ENCODE measurements at places on chromosomes 16 and 17.

DNA sequence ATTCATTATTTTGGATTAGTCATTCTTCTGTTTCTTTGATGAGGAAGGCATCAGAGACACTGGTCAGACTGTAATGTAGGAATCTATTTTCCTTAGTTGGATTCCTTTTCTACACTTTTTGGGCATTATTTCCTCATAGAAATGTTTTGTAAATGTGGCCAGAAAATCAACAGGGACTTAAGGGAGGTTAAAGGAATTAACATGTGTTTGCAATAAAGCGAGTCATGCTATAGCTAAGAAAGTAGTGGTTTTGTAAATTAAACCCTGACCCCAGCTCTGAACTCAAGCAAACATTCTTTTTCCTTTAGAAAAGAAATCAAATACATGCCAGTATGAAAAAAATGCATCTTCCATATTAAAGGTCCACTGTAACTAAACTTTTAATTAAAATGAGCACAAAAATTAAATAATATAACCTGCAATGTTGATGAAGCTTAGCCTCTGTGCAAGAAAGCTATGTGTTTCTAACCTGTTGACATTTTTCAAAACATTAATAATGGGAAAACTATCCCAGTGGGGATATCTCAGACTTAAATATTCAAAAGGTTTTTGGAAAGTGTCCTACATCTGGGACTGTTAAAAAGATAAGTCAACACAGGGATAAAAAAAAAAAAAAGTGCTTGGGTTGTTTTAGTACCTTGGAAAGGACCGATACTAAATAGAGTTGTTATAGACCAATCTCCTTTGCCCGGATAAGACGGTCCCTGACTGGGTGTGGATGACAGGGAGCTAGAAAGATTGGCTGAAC is 428.0 kb downstream of the CA10 start:
- no peak for DNase-seq

DNA sequence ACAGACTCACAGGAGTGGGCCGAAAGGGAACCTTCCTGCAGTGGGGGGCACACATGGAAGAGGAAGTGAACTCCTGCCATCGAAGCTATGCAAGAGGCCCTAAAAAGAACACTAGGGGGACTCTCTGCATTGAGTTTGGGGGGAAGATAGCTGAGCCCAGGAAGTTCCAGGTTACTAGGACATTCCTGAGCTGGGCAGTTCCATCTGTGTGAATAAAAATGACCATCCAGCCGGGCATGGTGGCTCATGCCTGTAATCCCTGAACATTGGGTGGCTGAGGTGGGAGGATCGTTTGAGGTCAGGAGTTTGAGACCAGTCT is 211.8 kb downstream of the ZNF423 start:
- no peak for DNase-seq

- no peak for DNase-seq
These were observed 70.2 kb downstream of the IRF8 start for GRCh38 chr16:85969159-85969558.

DNA sequence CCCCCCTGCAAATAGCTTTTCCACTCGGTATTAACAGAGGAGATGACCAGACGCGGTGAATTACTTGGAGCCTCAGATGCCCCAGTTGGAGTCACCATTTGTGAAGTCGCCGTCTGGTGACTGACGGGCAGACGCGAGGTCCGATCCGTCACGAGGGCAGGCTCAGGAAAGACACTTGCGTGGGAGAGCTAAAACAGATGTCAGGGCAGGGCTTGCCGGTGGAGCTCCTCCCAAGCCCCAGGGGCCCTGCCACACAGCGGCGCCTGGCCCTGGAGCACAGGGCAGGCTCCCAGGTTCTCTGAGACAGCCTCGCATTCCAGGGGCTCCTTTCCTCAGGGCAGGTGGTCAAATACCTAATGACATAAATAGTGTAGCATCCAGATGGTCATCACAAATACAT is 348.3 kb downstream of the C16orf95 start:
- DNase-seq, result no peak

DNA sequence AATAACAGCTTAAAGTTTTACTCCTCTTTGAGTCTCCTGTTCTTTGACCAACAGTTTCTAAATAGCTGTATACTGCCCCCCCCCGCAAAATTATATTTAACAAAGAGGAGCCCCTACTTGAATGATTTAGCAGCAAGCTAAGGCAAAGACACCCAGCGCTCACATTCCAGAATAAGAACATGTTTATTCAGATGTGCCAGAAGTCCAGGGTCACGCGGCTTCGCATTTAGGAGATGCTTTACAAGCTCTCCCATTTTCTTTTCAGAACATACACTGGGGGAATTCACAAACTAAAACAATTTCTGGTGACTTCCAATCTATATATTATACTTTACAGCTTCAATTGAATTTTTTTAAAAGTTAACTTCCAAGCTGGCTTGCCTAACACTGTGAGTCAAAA is 5.3 kb downstream of the PLD6 start:
- DNase-seq, result no peak

DNA sequence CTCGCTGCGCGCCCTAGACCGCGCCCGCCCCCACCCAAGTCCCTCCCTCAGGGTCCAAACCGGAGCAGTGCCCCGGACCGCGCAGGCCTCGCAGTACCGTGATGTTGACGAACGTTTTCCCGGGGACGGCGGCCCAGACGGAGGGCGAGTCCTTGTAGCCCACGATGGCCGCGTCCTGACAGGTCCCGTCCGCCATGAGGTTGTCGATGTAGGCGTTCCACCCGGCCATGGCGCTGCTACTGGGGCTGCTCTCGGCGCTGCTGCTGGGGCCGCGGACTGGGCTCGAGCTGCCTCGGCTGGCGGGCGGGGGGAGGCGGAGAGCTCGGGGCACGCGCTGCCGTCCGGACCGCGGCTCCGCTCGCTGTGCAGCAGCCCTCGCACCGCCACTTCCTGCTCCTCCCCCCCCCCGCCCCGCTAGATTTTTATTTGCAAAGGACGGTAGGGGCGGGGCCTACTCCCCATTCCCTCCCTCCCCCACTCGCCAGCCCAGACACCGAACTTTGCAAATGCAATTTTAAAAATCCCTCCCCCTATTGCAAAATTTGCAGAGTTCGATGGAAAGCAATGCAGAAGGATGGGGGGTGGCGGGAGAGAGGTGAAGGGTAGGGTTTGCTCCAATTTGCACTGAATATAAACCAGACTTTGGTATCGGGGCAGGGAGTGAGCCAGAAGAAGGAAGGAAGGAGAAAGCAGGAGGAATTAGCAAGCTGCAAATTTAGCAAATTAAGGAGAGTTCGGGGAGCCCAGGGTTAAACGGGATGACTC is at the start of gene PFN1:
PFN1 (minus strand) TSS at position 365 of the 765 bp plus-strand sequence; CDS start at position 229, 136 bp downstream.
- DNase-seq, result peak; percentile 95

- peak; percentile 18 for DNase-seq
These were observed 48.4 kb downstream of the CLEC16A start for GRCh38 chr16:10992797-10993196.

- DNase-seq, result no peak
These were observed 2.1 kb upstream of the ENGASE start for GRCh38 chr17:79072544-79072943.

GRCh38 chr17:35189291-35189690 is 4.9 kb downstream of the SLC35G3 start:
- DNase-seq, result no peak

GRCh38 chr16:24728891-24729242 is 584 bp upstream of the TNRC6A start:
- DNase-seq, result peak; percentile 29

DNA sequence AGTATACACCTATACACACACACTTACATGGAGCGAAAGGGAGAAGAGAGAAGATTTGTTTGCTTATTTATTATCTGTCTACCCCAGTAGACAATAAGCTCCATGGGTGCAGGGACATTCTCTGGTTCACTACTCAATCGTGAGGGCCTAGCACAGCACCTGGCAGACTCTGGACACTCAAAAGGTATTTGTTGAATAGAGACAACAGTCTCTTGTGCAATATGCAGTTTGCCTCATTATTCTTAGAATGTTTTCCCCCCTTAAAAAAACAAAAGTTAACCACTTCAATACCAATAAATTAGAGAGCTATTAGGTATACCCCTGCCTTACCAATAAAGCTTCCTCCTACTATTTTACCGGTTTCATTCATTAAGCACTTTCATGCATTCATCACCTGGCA is 2.0 kb downstream of the AKAP10 start:
- no peak for DNase-seq

DNA sequence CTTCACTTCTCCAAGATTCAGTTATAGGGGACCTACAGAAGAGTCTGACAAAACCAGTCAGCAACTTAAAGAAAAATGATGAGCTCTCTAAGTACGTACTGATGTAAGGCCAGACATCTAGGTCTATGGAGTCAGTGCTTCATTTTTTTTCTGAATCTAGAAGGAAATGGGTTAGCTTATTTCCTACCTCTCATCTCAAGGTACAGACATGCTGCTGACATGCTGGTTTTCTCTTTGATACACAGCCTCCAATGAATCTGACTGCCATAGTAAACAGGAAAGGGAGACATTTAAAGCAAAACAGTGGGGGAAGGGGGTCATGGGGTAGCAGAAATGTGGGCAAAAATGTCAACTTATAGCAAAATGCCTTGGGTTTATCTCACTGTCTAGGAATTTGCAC is 16.4 kb downstream of the CDR2 start:
- DNase-seq, result no peak

- no peak for DNase-seq
These were observed 13.3 kb upstream of the IL17C start for GRCh38 chr16:88624977-88625576.
